Upper lobe of left lung (tissue), 6 donors: ENCODE measurements at places on chromosomes 5 and 9. TPM values are rescaled to one million over a fixed set of nuclear protein-coding genes. Genes with fewer than 3 reads are reported as not detected.

Gene FCHSD1
- total RNA-seq: 45.1 TPM

Gene TRIO
- total RNA-seq: 158 TPM

GRCh38 chr5:5598547-5599113 is 176.2 kb downstream of the ICE1 start:
- DNase-seq: no peak

DNA sequence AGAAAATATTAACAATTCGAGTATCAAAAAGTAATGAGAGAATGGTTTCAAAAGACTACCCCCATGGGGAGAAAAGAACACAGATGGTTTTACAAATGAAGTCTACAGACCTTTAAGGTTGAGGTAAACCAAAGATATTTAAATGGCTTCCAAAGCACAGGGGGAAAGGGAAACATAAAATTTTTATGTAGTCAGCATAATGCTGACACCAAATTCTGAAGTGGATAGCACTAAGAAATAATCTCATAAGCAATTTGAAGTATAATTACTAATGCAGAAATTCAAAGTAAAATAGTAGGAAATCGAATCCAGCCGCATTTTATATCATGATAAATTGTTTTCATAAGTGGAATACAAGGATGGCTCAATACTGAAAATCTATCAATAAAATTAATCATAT is 30.3 kb upstream of the SPATA31C2 start:
- no peak for DNase-seq

- no peak for DNase-seq
Observed at GRCh38 chr9:79764374-79764773, 192.6 kb downstream of the TLE4 start.

GRCh38 chr5:176542596-176543427 is 5.6 kb upstream of the RNF44 start:
- no peak for DNase-seq

DNA sequence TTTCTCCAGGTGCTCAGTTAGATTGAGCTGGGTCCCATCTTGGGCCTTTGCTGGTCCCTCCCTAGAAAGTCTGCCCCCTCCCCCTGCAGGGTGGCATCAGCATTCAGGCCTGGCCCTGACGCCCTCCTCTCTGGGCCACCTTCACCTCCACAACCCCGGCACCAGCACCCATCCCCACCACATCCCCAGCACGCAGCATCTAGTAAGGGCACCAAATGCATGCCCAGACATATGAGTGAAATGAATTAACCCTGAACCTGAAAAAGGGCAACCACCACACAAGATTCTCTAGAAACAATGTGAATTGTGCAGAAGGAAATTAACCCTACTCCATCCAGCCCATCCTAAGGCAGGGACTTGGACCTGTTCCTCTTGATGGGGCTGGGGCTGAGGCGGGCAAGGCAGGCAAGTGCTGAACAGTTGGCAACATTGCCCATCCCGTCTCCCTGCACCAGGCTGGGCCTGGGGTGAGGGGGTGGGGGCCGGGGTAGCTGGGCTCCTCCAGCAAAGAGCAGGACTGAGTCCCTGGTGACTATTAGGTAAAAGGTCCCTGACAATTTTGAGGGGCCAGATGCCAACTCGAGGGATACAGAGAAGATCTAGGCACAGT is 125.9 kb downstream of the KCNIP1 start:
- DNase-seq: no peak
